ENCODE measurements at places on chromosomes 1 and 21.

GRCh38 chr1:10714337-10715114, 81.9 kb downstream of the CASZ1 start:
- DNase-seq = no peak

- no peak for DNase-seq
Measured at GRCh38 chr1:89706700-89707012, 73.7 kb downstream of the LRRC8C start.

GRCh38 chr1:28195780-28196179, 19.3 kb upstream of the PTAFR start:
- no peak for DNase-seq

GRCh38 chr1:50218344-50219120, 109.8 kb downstream of the ELAVL4 start:
- DNase-seq = no peak

DNA sequence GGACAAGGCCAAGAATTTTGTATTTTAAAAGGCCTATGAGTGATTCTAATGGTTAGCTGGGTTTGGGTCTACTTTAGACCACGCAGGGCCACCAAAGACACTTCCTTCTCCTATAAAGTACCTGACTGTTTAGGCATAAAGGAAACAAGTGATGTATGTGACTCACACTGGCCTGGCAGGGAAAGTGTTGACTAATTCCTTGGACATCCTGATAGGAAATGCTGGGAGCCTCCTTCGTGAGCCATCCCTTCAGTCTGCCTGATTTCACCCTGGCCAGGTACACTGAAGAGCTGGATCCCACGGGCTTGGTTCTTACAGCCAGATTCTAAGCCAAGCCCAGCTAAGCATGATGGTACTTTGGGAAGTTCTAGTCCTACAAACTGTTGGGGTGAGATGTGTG, 100.5 kb upstream of the HMGB4 start:
- DNase-seq = no peak

GRCh38 chr21:41706263-41706639, 60.6 kb downstream of the RIPK4 start:
- DNase-seq = no peak

DNA sequence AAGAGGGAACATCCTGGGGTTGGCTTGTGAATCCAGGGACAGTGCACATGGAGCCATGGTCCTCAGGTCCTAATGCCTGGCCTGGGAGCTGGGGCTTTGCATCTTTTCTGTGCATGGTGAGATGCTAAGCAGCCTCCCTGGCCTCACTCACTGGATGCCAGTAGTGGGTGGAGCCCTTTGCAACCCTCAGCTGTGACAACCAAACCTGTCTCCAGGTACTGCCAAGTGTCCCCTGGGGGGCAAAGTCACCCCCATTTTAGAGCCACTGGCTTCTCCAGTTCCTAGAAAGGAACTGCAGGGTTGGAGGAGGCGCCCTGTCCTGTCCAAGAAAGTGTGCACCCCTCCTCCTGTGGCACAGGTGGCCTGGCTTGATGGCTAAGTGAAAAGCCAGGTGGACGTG, 44.6 kb upstream of the GRIK3 start:
- no peak for DNase-seq

DNA sequence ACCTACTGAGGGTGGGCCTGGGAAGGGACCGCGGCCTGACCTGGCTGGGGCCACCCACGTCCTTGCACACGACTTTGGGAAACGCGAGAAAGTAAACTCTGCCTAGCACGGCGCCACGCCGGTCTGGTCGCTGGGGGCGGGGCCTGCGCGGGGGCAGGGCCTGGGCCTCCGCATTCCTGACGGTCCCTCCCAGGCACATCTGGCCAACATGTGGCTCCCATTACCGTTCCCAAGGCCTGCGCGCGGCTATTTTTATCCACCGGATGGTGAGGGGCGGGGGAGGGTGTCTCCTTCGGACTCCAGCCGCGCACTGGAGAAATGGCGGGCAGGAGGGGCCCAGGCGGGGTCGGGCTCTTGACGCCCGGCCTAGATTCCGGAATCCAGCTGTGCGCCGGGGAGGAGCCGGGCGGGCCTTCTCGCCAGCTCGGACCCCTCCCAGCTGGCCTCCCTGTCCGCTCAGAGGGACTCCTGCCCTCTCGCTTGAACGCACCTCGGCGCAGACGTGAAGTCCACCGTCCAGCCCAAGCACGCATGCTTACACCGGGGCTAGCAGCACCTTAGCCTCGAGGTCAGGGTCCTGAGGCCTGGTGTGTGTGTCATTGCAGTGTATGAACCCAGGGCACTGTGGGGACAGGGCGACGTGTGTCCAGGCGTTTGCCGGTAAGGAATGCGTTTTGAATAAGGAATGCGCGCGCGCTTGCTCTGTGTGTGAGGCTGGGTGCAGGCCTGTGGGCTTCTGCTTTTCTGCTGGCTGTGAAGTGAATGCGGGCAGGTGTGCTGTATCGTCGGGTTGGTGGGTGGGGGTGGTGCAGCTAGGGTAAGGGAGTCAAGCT, 2.1 kb downstream of the EVA1B start:
- peak; percentile 12 for DNase-seq

GRCh38 chr1:26288311-26288941, 8.5 kb downstream of the SH3BGRL3 start:
- peak; percentile 86 for DNase-seq

DNA sequence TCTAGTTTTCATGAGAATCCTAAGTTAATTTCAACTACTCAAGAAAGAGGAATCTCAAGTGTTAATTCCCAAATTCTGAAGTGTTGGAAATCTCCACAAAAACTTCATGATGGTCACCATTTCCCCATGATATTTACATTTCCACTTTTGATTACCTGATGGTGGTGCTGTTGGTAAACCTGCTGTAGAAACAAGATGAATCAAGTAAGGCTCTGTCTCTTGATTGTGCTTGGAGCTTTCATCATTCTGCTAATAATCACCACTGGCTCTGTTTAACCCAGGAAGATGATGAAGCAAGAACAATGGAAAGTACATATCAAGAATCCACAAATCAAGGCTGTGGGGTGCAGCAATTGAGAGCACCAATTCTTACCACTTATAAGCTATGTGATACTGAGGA, 77.8 kb downstream of the C4BPA start:
- no peak for DNase-seq

DNA sequence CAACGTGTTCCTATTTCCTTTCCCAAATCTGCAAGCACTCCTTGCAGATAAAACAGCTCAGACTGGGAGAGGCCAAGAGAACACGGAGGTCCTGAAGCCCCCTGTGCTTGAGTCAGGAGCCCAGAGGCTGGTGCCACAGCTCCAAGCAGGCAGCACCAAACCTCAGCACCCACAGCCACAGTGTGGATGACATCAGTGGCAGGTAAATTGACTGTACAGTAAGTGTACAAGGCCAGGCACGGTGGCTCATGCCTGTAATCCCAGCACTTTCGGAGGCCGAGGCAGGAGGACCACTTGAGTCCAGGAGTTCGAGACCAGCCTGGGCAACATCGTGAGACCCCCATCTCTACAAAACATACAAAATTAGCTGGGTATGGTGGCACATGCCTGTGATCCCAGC, 1.9 kb upstream of the COL6A1 start:
- DNase-seq = no peak

DNA sequence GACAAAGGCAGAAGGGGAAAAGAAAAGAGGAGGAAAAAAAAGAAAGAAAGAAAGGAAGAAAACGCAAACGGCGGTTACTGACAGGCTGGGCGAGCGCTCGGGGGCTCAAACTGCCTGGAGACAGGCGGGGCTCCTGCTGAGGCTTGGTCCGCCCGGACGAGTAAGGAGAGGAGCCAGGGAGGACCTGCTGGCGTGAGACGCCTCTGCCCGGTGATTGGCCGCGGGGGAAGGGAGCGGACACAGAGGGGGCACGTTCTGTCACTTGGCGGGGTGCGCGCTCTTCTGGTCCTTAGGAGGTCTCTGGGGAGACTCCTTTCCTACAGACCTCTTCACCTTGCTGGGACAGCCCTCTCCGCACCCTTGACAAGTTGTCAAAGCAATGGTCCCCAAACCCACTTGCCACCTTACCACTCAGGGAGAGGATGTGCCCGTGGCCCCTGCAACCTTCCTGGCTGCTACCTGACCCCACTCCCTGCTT, 791 bp upstream of the PIK3R3 start:
- no peak for DNase-seq

DNA sequence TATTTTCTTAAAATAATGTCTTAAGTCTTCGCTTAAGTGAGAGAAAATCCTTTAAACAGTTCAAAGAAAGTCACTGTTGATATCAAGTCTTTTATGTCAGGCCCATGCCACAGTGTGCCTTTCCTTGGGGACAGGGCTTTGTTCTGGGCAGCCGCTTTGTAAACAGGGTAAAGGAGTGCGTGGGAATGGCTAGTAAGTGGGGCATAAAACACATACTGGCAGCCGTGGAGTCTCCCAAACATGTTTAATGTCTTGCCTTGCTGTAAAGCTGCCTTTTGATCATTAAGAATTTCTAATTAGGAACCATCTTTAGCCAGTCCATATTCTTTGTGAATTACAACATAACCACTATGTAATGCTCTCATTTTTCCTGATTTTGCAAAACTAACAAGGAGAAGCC, 99.7 kb downstream of the PHTF1 start:
- DNase-seq = no peak

- peak; percentile 31 for DNase-seq
Measured at GRCh38 chr1:244460197-244460596, 876 bp upstream of the CATSPERE start.

DNA sequence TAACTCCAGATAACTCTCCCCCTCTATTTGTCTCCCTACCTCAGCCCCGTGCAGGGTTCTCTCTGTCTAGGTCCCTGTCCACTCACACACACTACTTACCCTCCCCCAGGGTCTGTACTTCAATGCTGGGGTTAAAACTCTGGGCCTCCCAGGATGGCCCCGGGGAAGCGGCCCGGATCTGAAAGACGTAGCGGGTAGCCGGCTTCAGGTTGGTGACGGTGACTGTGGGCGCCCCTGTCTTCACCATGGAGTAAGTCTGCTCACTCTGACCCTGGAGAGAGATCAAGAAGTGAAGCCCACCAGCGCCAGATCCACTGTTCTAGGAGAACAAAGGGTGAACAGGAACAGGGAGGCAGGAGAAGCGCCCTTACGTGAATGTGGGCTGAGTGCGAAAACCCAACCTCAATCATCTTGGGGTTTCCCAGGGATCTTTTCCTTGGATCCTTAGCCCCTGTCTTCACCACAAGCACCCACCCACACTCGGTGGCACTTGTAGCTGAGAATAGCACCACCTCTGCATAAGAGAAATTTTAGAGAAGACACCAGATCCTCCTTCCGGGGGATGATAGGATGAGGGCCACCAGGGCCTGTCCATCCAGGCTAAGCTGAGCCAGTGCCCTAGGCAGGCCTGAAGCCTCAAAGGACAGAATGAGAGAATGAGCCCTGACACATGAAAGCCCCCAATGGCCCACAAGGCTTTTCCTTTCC, 33.5 kb downstream of the EPHA10 start:
- DNase-seq = no peak

DNA sequence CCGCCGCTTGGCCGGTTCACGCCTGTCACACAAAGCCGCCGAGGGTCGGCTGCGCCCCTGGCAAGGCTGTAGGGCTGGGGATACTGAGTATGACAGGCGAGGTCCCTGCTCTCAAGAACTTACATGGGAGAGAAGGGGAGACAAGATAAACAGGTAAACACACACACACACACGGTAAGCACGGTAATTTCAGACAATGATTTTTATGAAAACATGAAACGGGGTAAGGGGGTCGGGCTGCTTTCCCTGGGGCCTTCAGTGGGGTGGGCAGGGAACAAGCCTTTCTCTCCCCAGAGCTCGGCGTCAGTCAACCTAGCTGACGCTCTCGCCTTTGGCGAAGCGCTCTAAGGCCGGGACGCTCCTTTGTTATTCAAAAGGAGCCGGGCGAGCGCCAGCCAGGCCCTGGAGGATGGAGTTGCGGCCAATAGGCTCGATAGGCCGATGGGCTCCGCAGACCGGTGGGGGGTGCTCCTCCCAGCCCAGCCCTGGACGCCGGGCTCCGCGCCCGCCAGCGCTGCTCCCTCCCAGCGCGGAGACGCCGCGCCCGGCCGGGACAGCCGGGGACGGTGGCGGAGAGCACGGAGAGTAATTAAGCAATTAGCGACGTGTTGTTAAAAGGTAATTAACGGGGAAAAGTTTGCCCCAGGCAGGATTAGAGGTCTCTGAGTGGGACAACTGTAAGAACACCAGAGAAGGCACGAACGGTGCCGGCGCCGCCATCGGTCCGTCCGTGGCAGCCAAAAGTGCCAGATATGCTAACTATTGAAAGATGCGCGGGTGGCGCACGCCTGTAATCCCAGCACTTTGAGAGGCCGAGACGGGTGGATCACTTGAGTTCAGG, 950 bp upstream of the INKA2 start:
- DNase-seq = no peak

GRCh38 chr1:113394043-113394862, 3.9 kb downstream of the MAGI3 start:
- DNase-seq = no peak

DNA sequence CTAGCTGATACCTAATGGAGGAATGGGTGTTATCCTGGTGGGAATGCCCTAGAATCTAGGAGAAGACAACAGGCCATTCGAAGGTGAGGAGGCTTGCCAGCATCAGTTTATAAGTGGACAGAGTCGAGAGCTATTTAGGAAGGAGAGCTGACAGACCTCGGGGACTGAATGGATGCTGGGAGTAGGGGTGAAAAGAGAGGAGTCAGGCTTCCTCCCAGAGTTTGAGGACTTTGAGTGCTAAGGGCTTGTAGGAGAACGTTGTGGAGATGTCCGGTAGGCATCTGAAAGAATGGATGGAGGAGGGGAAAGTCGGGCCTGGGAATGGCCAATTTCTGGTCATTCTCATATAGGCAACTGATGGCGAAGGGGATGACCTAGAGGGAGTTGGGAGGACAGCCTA, 155.1 kb downstream of the DYRK1A start:
- no peak for DNase-seq

DNA sequence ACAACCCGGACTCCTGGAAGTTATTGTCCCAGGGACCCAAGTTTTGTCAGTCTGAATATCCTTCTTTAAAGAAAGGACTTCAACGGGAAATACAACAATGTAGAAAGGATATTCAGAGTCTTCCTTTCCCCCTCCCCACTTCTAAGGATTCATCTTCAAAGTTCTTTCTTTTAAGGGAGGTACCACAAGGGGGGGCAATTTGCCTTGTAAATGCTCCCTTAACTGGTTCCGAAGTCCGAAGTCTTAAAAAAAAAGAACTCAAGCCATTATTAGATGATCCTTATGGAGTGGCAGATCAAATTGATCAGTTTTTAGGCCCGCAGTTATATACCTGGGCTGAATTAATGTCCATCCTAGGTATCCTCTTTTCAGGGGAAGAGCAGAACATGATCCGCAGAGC, 47.0 kb downstream of the SERINC2 start:
- no peak for DNase-seq

DNA sequence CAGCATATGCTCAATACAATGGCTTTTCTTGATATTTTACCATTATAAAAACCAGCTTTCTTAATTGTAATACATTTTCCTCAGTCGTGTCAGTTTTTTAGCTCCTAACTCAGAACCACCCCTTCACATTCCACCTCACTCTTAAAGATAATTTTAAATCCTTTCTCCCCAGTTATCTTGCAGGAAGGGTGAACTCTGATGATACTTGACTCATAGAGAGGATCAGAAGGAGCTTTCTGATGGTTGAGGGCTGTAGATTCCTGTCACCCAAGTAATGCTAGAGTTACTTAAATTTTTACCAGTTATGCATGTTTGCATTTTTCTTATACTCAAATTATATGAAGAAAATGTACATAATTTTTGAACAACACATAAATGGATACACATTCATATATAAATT, 233.7 kb downstream of the NCAM2 start:
- no peak for DNase-seq
